ENCODE measurements at places on chromosomes 2 and 18.

DNA sequence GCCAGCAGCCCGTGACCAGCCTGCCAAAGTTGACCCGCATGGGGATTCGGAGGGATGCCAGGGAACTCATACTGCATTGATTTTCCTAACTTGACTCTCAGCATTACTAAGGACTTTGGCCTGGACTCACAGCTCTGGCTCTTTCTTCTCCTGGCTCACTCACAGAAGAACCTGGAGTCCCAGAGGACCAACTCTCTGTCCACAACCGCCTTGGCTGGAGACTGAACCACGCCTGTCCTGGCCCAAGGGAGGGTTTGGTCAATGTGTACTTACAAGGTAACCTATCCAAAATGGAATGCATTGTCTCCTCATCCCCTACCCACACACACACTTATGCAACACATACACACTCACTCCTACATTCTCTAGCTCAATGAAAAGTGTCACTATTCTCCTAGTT, 135.6 kb upstream of the KLHL29 start:
- DNase-seq: no peak

DNA sequence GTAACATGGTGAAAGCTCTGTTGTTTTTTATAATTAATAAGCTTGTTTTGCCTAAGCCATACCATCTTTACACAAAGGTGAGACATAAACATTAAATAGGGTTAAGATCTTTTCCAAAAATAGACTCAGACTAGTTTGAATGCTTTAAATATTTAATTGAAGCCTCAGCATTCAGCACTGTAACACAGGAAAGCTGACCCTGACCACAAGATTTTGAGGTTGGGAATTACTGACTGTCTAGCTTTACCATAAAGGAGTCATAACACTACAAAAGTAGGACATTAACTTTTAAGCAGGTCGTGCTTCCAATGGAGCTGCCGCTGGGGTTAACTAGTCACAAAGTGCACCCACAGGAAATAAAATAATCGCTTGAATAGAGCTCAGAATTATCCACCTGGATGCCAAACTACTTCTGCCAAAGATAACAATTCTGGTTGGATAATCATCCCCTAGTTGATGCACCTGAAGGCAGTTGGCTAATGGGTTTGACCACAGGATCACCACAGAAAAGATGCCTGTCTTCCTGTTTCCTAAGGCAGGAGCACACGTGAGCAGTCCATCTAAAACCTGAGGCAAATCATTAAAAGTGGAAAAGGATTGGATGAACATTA, 106.2 kb downstream of the COBLL1 start:
- DNase-seq: peak; percentile 38

DNA sequence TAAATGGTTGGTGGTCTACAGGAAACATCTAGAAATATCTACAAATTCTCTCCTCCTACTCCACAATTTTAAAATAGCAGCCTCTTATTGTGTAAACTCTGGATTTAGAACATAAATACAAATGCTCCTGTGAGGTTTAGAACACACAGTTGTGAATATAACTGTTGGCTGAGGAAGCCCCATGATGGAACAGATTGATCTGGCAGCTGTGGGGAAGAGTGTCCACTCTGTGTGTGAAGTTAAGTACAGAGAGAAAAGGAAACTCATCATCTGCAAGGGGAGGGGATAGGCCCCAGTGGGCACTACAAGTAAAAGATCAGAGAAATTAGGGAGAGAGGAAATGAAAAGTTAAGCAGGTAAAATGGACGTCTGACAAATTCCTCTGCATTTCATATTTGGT, 422.7 kb upstream of the FSHR start:
- no peak for DNase-seq

DNA sequence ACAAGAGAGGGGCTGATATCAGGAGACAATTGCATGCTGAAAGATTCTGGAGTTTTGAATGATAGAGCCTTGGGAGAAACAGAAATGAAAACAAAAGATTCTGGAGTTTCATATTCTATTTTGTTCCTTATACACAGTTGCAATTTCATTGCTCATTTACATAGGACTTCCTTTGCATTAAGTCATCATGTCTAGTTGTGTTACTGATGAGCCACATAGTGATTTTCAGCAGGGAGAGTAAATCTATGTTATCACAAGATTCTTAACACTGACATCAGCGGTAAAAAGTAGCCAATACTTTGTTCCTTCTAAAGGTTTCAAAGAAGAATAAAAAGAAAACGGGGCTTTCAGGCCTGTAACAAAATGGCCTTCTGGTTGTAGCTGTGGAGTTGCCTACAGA, 7.1 kb downstream of the ADAM17 start:
- DNase-seq: no peak

GRCh38 chr2:71831193-71831577, 316.5 kb downstream of the CYP26B1 start:
- DNase-seq: peak; percentile 87

- DNase-seq: no peak
These were observed 231.7 kb downstream of the FSIP2 start for GRCh38 chr2:185970148-185970852.

GRCh38 chr2:157837851-157838441, 38.2 kb downstream of the ACVR1 start:
- DNase-seq: no peak

DNA sequence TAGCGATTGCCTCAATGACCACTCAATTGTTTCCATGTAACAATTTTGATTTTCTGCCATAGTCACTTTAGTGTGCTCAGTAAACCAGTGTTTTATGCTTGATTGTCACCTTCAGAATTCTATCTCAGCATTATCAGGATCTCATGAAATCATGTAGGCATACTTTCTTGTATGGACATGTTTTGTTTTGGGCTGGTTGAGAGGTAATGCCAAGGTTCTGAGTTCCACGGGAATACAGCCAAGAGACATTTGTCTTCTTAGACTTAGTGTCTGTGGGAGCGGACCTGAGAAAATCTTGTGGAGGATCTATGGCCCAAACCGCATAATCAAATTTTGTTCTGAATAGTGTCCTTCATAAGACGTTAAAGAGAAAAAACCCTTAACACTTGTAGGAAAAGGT, 10.2 kb downstream of the MSTN start:
- DNase-seq: no peak

DNA sequence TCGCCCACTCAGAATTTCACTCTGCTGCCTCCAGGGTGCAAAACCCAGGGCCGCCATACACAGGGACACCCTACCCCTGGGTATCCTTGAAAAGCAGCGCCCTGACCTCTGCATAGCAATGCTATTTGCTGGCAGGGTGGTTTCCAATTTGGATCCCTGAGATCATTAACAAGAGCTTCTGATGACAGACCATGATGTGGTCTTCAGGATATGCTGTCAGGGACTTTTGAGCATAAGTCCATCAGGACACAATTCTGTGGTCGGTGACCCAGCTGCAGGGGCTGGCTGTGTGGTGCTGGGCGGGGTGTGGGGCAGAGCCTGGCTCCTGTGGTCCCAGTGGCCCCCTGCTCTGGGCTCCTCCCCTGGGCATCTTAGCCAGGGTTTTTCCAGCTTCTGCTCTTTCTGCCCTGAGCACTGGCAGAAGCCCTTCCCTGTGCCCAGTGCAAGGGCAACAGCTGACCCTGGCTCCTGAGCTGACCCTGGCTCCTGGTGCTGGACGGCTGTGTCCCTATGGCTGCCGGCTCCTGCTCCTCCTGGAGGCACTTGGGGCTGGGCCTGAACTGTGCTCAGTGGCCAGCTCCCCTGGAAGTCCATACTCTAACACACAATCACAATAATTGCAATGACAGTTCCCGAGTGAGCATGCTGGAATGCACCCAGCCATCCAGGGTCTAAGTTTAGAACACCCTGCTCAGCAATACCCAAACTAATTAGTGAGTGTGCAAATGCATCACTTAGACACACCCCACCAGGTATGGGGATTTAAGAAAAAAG, 271.5 kb downstream of the HDAC4 start:
- DNase-seq: no peak

DNA sequence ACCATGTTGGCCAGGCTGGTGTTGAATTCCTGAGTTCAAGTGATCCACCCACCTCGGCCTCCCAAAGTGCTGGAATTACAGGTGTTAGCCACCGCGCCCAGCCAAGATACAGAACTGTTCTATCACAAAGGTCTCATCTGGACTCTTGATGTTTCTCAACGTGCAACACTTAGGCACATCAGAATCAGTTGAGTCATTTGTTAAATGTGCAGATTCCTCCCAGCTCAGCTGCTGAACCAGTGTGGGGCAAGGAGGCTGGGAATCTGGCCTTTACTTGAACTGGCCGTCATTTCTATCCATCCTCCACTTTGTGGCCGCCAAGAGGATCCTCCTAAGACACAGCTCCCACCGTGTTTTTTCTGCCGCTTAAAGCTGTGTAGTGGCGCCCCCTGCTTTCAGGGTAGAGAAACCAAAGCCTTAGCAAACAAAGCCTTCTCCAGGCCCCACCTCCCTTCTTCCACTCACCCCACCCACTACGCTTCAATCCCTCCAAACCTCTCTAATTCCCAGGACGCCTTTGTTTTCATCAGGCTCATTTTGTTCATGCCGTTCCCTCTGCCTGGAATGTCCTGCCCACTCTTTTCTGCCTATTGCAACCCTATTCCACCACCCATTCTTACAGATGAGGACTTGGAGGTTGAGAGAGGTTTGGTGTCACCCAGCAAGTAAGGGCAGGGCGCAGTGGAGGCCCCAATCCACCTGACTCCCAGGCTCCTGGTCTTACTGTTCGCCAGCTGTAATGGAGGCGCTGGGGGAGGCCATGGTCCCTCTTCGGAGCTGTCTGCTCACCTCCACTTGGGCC, 776 bp upstream of the SPEG start:
- peak; percentile 59 for DNase-seq

- no peak for DNase-seq
These were observed 101.2 kb downstream of the ZNF236 start for GRCh38 chr18:76923485-76924085.

- no peak for DNase-seq
These were observed 754 bp downstream of the ATG16L1 start for GRCh38 chr2:233252227-233252626.

DNA sequence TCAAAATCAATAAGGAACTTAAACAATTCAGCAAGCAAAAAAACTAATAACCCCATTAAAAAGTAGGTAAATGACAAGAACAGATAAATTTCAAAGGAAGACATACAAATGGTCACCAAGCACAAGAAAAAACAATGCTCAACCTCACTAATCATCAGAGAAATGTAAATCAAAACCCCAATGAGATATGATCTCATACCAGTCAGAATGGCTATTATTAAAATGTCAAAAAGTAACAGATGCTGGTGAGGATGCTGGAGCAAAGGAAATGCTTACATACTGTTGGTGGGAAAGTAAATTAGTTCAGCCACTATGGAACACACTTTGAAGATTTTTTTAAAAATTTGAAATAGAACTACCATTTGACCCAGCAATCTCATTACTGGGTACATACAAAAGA, 538.0 kb downstream of the TMX3 start:
- DNase-seq: no peak

DNA sequence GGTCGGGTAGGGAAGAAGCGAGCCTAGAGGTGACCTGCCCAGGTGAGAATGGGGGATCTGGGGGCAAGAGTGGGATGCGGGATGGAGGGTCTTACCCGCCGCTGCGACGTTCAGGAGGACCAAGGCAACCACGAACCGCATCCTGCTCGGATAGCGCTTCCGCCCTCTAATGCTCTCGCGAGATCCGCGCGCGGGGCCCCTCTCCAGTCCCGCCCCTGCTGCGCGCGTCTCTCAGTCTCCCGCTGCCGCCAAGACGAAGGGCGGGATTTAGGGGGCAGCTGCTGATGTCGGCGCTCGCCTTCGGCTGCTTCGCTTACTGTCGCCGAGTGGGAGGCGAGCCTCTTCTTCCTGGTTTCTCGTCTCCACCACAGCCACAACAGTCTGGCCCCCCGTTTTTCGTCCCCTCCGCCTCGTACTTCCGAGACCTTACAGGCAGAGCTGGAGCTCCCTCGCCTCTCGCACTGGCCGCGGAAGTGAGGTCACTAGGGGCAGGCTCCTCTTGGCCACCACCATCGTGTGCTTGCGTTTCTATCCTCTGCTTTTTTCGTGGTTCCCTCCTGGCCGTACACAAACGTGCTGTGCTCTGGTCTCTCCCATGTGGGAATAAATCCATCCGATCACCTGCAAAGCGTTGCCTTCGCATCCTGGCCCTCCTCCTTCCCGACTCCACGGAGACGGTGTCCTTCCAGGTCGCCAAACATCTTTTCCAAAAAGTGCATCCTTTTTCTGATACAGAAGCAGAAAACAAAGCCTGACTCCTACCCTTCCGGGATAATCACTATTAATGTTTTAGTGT, at the start of gene TGOLN2:
TGOLN2 (minus strand) TSS at position 168 of the 796 bp plus-strand sequence; CDS start at position 141, 27 bp downstream.
- DNase-seq: peak; percentile 93

DNA sequence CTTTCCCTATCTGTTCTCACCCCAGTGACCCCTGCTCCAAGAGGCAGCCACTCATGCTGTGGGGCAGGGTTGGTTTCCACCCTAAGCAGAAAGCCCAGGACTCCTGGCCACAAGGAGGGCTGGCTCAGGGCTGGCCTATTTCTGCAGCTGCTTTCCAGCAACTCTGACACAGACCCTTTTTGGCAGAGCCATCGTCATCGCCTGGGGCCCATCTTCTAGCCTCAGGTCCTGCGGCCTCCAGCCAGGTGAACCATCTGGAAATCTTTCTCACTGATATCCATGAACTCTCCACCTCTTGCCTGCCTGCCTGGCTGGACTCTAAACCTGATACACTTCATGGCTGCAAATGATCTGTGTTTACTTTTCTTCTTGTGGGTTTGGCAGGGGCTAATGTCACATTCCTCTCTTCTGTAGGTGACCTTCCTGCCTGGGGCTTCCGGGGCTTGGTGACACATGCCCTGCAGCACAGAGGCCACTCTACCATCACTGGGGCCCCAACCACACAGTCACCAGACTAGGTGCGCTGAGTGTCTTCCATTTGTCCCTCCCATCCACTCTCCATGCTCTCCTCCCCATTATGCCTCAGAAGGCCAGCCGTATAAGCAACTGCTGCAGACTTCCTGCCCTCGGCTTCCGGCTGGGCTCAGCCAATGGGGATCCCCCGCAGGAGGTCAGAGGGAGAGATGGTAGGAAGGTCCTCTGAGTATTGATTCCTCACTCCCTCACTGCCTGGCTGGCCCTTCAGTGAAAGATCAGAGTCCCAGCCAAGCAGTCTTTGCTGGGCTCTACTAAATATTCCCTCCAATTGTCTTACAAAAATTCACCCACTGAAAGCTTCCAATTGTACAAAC, 9.7 kb upstream of the COPS8 start:
- peak; percentile 35 for DNase-seq

DNA sequence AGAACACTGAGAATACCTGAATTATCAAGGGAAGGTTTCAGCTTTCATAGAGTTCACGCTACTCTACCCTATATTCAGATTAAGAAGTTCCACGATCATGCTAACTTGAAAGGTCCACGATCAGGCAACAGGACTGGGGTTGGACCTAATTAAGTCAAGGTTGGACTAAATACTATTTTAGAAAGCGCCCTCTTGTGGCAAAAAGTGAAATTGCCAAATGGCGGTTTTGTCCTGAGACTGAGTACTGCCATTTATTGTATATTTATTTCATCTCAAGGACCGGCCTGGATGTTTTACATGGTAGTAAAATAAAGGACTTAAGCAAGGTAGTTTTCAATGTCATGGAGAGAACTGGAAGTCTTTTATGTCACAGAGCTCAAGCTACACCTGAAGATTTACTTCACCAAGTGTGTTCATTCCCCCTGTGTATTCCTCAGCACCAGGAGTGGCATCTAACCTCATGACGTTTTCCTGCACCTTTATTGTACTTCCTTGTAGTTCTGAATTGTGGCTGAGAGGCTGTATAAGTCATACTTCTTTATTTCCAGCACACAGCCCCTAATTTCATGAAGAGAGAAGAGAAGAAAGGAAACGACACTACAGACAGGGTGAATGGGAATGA, 56.8 kb downstream of the SRD5A2 start:
- peak; percentile 67 for DNase-seq

- DNase-seq: no peak
These were observed 759.6 kb upstream of the NRXN1 start for GRCh38 chr2:51791496-51791895.
